ENCODE measurements at places on chromosomes 1 and 21.

- no peak for DNase-seq
These were observed 1943.0 kb downstream of the MRPL39 start for GRCh38 chr21:23664193-23664694.

GRCh38 chr1:67939186-67939743 is 106.0 kb upstream of the GNG12 start:
- DNase-seq = no peak

GRCh38 chr1:78475888-78476610 is 14.7 kb upstream of the PTGFR start:
- DNase-seq = no peak

GRCh38 chr1:93578911-93579825 is 102.5 kb downstream of the BCAR3 start:
- DNase-seq = no peak

DNA sequence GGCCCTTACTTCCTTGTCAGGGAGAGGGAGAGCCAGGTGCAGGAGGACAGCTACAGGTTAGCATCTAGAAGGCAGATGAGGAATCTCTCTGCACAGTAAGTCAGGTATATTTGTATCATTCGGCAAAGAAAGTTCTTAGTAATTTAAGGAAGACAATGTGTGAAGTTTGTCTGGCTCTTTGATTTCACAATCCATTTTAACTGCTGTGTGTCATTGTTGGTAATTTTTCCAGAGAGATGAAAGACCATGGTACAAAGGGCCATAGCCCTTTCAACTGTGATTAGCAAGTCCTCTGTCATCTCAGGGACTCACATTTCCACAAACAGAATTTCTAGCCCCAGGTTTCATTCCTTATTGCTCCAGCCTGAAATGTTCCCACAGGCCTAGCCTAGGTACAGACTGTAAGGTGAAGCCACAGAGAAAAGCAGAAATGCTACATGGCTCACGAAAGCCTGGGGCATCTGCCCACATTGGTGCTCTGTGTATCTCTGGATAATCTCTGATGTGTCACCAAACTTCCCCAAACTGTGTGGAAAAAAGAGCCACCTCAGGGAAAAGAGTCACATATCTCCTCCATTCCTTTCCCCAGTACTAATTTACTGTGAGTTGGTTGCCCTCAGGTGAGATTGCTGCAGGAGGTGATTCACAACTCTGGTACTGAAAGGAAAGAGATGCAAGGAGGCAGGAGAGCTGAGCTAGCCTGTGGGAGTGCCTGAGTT is 70.6 kb downstream of the SYT6 start:
- no peak for DNase-seq

DNA sequence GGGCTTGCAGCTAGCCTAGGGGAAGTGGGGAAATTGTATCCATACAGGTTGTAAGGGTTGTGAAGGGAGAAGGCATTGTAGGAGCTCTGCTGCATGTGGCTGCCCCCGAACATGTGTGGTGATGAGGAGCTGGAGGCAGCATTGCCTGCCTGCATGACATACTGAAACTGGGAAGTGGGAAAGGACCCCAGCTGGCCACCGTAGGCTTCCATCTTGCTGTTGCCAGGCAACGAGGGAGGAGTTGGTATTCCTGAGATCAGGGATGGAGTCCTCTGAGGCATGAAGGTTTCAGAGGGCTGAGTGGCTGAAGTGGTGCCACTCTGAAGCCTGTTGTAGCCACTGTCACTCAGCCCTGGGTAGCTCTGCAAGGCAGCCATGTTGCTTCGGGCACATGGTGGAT is 103.2 kb downstream of the TBX15 start:
- DNase-seq = no peak

- no peak for DNase-seq
These were observed 85.7 kb upstream of the COL6A1 start for GRCh38 chr21:45895778-45896370.

GRCh38 chr1:5765997-5766913 is 226.0 kb downstream of the NPHP4 start:
- no peak for DNase-seq
